ENCODE measurements at places on chromosomes 2 and 18.

DNA sequence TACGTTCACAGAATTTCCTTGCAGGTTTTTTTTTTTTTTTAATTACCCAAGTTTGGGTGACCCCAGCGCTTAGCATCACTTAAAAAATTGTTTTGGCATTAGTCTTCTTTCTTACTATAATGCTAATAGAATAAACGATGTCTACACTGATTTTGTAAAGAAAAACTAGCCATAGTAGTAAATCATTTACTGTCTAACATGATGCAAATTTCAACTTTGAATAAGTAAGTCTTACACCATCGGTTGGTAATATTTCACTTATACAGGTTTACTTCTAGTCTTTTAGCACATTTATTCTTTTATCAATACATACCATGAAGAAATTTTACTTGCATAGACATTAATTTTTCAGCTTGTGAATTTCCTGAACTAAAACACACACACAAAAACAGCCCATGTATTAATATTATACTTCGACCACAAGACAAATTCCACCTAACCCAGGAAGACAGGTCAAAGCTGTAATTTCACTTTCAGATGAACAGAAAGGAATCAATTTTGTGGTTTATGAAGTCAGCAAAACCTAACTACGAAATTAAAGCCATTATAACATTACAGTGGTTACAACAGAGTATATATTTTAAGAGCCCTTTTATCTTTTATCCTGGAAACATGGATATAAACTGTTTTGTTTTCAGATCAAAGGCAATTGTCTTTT, 1.9 kb downstream of the YES1 start:
- DNase-seq: no peak

DNA sequence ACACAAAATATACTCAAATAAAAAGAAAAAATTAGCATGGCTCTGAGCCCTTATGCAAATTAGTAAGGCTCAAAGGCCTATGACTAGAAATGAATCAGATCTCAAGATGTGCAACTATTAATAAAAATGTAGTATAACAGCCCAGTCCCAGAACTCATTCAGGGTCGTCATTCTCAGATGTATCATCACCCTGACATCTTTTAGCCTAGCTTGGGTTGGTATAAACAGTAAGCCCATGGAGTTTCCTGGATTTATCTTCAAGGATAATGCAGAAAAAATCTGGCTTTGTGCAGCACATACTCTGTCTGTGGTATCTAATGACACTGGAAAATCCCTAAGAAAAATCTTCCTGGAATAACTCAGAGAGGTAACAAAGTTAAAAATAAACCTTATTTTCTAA, 239.3 kb downstream of the ZNF385B start:
- no peak for DNase-seq

- DNase-seq: no peak
Observed at GRCh38 chr2:164808776-164809175, 32.8 kb downstream of the COBLL1 start.

- no peak for DNase-seq
Observed at GRCh38 chr18:58891776-58892175, 27.1 kb downstream of the ZNF532 start.

- DNase-seq: no peak
Observed at GRCh38 chr2:3296182-3296972, 81.2 kb downstream of the EIPR1 start.

All from stimulated activated CD4-positive, alpha-beta T cell treated with anti-CD3 and anti-CD28 coated beads, Interleukin-12 subunit alpha, Interleukin-12 subunit beta, amount 100 ng/mL, for 48 hours (primary cell).